ENCODE measurements at places on chromosomes 2 and 18.
A peak's percentile ranks its signal among the peaks of the same experiment; 100 is the strongest.

DNA sequence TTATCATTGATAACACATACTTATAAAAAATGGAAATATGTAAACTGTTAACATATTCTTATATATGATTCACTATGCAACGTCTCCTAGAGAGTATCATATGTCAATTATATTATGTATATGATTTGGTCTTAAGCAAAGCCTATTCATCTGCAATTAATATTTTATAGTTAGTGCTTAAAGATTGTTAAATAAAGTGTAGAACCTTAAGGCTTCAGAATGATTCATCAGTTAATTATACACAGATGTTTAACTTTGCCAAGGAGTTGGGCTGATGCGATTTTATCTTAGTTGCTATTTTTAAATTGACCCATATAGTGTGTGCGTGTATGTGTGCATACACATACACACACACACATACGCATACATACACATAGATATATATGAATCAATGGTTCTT lies 323.1 kb downstream of the RBM43 start:
- DNase-seq = no peak

- DNase-seq = no peak
Observed at GRCh38 chr18:24782566-24782965, 322.1 kb downstream of the HRH4 start.

GRCh38 chr2:239377591-239377990 lies 23.2 kb downstream of the HDAC4 start:
- no peak for DNase-seq

DNA sequence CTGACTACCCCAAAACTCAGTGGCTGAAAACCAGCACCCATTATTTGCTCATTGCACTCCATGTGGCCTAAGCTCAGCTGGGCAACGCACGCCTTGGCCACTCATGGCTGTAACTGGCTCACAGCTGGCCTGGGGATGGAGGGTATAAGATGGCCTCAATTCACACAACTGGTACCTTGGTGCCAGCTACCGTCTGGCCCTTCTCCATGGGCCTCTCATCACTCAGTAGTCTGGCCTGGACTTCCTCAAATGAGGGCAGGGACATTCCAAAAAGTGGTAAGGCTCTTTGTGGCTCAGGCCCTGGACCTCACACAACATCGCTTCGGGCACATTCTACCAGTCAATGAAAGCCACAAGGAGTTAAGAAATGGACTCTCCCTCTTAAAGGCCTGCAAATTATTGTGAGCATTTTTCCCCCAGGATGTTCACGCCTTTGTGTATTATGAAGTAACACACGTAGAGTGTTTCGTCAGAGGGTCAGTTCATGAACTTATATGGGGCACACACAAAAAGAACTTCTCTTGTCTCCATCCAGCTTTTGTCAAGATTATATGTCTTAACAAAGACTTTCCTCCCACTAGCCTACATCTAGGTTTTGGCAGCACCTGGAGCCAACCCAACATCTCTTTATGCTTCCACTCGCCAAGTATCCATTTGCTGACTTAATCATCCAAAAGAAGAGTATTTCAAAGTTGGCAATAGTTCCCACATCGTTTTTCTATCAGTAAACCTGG lies 145.2 kb downstream of the CCBE1 start:
- DNase-seq = no peak

DNA sequence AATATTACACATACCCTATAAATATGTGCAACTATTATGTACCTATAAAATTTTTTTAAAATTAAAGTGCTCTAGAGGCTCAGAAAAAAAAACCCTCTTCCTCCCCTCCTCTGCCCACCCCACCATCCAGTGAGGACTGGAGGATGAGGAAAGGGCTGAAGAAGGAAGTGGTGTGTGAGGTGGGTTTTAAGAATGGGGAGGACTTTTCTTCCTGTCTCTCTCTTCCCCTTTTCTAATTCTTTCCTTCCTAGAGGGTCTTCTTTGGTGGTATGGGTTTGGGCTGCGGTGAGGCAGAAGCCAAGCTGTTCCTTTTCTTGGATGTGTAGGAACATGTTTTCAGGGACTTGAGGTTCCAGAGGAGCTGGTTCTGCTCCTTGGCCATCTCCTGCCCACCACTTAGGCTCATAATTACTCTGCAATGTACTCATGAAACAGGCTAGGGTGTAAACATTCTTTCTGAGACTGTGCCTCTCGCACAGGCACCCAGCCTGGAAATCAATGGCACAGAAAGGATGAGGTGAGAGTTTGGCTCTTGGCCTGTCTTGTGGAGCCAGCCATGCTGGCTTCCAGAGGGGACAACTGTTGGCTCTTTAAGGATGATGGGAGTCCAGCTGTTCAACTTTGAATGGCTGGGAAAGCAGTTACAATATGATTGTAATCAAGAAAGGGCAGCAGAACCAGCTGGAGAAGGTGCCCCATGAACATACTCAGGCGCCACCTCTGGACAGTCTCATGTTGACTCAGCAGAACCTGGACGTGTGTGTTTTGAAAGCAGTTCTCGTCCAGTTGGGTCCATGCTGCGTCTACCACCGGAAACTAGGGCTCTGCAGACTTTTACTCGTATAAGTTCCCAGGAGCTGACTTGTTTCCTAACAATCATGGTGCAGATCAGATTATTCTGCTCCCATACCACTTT lies 38.3 kb downstream of the IL1RL2 start:
- DNase-seq = no peak

GRCh38 chr2:30193104-30193681 lies 38.1 kb upstream of the LBH start:
- no peak for DNase-seq

- no peak for DNase-seq
Observed at GRCh38 chr2:176790468-176790867, 422.1 kb upstream of the HNRNPA3 start.

GRCh38 chr2:13574831-13575230 lies 858.1 kb downstream of the TRIB2 start:
- no peak for DNase-seq

GRCh38 chr2:134515137-134515536 lies 203.7 kb downstream of the TMEM163 start:
- DNase-seq = no peak

GRCh38 chr2:144798989-144799388 lies 279.1 kb upstream of the ZEB2 start:
- no peak for DNase-seq

DNA sequence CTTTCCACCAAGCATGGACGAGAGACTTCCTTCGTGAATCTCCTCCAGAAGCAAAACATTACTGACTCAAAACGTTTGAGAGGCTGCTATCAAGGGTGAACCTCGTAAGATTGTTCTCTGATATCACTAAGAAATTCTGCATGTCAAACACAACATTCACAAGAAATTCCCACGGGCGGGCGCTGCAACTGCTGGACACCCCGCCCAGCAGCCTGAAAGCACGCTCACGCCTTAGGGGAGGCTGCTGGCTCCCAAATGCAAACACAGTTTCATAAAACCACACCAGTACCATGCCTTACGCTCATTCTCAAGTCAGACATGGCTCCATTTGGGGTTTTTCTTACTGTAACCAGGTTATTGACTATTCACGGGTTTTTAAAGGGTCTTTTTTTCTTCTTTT lies 39.0 kb downstream of the MBP start:
- no peak for DNase-seq

GRCh38 chr2:45460825-45461224 lies 150.2 kb downstream of the SRBD1 start:
- DNase-seq = no peak

DNA sequence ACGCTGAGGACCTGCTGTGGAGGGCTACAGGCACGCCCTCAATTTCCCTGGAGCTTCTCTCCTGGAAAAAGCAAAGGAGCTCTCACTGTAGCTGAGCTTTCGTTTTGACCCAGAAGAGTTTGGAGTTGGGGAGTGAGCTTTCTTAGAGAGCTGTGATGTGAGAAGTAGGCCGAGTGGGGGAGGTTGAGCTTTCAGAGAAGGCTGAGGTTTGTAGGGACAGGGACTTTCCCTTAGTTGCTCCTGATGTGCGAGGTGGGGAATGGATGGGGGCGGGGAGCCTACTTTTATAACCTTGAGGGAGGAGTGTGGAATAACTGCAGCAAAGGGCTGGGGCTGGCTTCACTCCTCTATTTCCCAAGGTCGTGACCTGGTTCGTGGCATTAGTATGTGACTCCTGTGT lies 47.1 kb downstream of the ZNF532 start:
- DNase-seq = no peak

DNA sequence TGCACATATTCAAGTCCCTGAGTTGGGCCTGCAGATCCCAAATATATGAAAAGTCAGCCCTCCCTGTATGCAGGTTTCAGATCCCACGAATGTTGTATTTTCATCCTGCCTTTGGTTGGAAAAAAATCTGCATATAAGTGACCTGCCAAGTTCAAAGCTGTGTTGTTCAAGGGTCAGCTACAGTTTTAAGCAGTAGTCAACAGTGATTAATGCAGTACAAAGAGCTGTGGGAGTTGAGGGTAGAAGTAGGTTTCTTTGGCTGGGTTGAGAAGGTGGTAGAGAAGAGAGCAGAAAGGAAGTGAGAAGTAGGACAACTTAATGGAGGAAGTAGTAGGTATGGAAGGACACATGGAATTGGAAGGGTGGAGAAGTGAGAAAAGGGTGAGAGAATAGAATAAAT lies 127.9 kb downstream of the ANKRD44 start:
- DNase-seq = no peak

DNA sequence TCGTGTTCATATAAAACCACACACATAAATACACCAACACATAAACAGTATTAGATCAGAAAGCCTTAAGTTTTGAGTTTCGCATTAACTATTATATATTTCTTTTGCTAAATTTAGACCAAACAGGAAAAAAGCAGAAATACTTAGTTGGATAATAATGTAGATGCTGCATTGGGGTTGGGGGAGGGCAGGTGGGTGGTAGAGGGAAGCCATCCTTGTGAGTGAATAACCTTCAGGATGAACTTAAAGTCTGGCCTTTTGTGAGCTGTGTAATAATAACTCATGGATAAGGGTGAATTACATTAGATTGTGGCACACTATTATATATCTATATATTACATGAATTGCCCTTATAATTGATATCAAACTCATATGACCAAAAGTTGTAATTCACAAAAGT lies 174.7 kb downstream of the WDR7 start:
- no peak for DNase-seq

GRCh38 chr2:158457092-158457825 lies 507 bp downstream of the PKP4 start:
- DNase-seq = peak; percentile 36

DNA sequence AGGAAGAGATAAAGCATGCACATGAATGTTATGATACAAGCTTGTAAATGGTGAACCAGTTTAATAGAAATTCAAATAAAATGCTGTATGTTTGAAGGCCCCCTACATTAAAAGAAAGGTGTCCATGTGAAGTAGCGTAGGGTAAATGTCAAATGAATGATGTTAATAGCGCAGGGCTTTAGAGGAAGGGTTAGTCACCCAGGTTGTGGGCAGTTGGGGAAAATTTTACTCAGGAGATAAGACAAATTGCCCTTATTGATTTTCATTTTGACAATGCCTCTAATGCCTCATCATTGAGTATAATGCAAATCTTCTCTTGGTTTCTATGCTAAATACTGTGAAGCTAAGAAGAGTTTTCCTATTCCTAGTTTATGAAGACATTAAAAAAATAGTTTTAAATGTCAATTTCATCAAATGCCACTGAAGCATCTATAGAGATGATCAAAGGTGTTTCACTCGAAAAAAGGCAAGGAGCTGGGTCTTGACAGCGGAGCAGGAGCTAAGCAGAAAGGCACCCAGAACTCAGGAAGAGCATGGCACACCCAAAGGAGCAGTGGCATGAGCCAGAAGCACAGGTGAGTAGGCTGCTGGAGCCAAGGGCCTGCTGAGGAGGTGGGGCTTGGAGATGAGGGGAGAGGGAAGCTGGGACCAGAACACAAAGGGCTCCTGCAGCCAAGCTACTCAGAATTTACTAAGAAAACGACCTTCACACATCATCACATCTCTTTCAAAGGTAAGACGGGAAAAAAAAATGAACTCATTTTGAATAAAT lies 129.3 kb upstream of the ACKR3 start:
- DNase-seq = no peak

DNA sequence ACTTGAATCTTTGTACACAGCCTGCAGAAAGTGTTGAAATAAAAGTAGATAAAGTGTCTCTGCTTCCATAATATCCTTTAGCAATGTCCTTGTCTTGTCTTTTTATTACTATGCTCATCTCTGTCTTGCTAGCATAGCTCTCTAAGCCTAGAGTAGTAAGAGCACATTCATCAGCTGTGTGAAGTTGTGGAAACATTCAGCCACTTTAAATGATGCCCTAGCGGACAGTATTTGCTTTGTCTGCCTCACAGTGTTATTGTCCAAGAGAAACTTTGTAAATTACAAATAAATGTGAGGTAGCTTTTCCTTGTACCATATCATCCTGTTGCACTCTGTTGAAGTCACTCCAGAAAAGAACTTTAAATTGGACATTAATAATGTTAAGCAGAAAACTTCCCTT lies 60.3 kb upstream of the TTC21B start:
- no peak for DNase-seq

- DNase-seq = no peak
Observed at GRCh38 chr2:63049211-63049969, 1.2 kb upstream of the OTX1 start.

DNA sequence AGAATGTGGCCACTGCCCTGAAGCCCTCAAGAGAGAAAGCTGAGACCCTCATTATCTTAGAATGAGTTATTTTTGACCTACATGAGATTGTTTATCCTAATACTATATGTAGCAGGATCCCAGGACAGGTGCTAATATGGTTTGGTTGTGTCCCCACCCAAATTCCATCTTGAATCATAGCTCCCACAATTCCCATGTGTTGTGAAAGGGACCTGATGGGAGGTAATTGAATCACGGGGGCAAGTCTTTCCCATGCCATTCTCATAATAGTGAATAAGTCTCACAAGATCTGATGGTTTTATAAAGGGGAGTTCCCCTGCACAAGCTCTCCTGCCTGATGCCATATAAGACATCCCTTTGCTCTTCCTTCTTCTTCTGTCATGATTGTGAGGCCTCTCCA lies 76.8 kb downstream of the CCBE1 start:
- no peak for DNase-seq

DNA sequence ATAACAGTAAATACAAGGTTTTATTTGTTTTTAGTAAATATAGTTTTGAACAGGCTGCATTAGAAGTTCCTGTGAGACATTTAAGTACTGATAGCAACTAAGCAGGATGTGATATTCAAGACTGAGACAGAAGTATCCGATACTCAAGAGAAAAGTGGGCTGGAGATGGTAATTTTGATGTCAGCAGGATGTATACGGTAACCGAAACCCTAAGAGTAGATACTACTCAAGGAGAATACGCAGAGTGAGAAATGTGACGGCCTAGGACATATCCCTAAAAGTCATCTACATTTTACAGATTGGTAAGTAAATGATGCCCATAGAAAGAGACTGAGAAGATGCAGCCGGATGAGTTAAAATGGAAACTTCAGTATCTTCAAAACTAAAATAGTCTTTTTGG lies 115.4 kb downstream of the GORASP2 start:
- no peak for DNase-seq

DNA sequence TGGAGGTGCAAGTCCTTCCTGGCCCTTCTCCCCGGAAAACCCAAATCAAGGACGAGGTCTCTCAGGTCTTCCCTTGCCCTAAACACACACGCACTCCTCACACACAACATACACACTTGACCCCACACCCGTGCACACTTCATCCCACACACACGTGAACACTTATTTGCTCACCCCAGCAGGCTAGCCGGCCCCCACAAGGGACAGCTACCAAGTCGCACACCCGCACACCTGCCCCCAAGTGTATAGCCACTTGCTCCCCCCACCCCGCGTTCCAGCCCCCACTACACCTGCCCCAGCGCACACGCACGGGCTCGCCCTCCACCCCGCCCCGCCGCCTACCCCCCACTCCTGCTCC lies 359 bp downstream of the TGFBRAP1 start:
- DNase-seq = no peak
